ENCODE measurements at places on chromosomes 12 and 14. TPM values are rescaled to one million over a fixed set of nuclear protein-coding genes. Genes with fewer than 3 reads are reported as not detected.
A peak's percentile ranks its signal among the peaks of the same experiment; 100 is the strongest.

DNA sequence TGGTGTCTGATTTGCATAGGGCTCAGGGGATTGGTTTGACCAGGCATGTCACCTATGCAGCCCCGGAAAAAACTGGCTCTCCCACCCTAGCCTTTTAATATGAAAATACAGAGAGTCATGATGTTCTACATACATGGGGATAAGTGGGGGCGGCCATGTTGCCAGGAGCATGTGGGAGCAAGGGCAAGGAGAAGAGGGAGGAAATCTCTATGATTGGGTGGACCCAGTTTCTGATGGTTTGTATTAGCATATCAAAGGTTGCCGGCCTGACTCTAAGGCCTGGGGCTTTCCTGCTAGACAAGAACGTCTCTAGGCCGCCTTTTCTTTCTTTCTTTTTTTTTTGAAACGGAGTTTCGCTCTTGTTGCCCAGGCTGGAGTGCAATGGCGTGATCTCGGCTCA, 123.4 kb upstream of the CPSF6 start:
- DNase-seq = no peak

The PLCZ1 gene
- total RNA-seq = not detected

The GPR132 gene
- 0.09 TPM for total RNA-seq

DNA sequence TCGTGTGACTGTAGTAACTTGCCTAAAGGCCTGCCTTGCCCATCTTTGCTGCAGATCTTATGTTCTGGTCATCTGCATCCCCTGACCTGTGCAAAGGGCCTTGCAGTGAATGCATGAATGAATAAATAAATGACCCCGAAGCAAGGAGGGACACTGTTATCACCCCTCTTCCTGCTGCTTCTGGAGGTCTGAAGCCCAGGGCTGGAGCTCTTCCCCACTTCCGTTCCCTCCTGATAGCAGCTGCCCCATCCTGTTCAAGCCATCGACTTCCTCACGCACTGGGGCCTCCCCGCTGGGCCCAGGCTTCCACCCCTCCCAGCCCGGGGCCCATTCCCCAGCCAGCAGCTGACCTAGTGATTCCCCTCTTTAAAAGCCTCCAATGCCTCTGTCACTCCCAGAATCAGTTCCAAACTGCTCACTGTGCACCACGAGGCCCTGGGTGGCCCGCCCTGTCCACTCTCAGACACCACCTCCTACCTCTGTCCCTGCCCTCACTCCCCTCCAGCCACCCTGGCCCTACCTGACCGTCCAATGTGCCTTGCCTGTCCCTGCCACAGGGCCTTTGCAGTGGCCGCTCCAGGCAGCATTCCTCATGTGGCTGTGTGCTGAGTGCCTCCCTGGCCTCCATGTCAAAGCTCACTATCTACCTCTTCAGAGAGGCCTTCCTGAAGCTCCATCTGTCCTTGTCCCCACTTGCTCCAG, 78.6 kb downstream of the SCARB1 start:
- no peak for DNase-seq

The FAIM2 gene
- not detected for total RNA-seq

DNA sequence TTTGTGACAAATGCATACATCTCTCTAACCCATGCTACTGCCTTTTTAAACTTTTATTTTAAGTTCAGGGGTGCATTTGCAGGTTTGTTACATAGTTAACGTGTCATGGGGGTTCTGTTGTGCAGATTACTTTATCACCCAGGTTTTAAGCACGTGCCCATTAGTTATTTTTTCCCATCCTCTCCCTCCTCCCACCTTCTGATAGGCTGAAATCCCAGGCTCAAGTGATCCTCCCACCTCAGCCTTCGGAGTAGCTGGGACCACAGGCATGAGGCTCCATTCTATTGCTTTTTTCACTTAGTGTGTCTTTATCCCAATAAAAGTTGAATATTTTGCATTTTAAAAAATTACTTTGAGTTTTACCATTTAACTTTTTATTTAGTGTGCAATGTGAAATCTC, 68.9 kb downstream of the BAZ1A start:
- DNase-seq = no peak

The LTBR gene
- total RNA-seq = 74.0 TPM

The LRRIQ1 gene
- 0.68 TPM for total RNA-seq

DNA sequence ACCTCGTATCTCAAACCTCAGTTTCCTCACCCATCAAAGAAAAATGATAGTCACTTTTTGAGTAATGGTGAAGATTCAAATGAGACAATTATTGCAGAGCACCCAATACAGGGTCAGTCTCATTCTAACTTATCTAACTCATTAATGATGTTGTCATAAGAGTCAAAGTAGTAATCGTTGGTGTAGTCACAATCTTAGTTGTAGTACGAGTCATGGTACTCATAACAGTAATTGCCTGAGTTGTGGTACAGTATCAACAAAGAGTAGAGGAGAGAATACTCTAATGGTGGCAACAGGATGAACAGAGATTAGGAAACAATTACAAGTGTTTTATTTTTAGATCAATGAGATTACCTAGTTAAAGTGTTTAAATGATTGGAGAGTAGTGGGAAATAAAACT, 93.6 kb upstream of the TMTC2 start:
- no peak for DNase-seq

The RBM25 gene
- 35.5 TPM for total RNA-seq

DNA sequence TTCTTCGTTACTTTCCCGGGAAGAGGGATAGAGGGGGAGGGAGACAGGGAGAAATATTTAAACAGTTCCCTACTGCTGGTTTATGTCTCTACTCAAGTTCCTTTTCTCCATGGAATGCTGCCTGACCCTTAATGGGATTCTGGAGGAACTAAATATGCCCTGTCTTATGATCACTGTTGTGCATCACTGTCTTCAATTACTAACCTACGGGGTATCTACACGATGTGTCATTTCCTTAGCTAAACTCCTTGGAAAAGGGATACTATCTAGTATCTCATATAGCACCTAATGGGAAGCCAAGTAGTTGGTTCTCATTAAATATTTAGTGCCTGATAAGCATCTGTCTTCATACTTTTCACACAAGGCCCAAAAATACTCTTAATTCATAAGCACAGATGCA, 37.5 kb upstream of the FBLN5 start:
- peak; percentile 46 for DNase-seq

Measured in dermis blood vessel endothelial cell (primary cell).